ENCODE measurements at places on chromosomes 6 and 20.

GRCh38 chr6:24903681-24904080 lies 32.1 kb downstream of the RIPOR2 start:
- no peak for DNase-seq

- DNase-seq, result no peak
Observed at GRCh38 chr6:50637267-50637666, 76.1 kb upstream of the TFAP2D start.

DNA sequence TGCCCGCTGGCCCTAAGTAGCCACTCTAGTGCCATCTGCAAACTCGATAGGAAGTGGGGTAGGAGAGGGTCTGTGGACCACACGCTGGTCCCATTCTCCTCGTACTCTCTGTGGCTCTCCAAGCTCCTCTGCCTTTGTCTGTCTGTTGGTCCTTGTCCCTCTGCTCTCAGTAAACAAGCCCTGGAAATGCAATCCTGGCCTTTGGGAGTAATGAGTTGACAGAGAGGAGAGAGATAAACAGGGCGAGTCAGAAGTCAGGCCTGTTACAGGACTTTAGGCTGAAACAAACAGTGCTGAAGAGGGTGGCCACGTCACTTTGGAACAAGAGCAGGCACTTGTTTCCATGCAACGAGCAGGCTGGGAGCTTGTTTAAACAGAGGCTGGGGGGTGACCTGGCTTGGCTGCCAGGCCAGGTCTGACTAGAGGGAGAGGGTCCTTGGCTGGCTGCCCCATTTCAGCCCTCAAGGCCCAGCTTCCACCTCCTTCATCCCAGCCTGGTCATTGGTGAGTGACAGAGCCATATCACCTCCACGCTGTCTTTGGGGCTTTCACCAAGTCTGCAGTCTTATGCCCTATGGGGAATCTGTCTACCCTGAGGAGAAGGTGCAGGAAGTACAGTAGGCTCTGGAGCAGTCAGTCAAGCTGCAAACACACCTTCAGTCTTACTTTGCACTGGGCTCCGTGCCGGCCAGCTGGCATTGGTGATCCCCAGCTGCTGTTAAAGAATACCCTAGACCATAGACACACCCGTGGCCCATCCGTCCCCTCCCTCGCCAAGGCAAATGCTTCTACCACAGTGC lies 22.6 kb downstream of the FOXP4 start:
- no peak for DNase-seq

GRCh38 chr6:130937942-130938604 lies 110.9 kb downstream of the SMLR1 start:
- no peak for DNase-seq

DNA sequence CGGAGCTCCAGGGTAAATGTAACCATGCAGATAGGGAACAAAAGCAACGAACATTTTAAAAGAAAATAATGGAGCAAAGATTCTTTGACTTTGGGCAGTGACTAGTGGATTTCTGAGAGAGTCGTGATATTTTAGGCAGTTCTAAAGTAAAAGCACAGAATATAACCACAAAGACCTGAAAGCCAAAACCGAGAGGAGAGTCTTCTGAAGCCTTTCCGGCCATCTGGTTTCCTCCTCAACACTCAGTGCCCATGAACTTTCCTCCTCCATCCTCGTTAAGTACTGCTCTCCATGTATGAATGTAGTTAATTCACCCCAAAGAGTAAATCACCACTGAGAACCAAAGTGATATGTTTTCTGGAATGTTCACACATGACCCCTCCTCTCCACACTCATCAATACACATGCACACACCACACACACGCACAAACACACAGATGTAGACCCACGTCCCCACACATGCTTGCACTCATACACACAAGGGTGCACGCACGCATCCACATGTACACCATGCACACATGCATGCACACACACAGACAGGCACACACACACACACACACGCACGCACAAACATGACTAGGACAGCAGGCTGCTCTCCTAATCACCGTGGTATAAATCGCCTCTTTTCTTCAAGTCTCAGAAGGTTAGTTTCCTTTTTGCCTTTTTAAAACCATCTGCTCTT lies 109.5 kb downstream of the MYLK4 start:
- DNase-seq, result no peak

DNA sequence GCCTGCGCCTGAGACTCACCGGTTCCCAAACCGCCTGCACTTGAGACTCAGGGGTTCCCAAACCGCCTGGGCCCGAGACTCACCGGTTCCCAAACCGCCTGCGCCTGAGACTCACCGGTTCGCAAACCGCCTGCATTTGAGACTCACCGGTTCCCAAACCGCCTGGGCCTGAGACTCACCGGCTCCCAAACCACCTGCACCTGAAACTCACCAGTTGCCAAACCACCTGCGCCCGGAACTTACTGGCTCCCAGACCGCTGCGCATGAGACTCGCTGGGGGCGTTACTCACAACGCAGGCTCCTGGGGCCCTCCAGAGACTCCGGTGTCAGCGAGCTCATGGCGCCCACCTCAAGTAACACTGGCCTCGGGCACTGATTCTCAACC lies 90.2 kb downstream of the DACT2 start:
- DNase-seq, result no peak

DNA sequence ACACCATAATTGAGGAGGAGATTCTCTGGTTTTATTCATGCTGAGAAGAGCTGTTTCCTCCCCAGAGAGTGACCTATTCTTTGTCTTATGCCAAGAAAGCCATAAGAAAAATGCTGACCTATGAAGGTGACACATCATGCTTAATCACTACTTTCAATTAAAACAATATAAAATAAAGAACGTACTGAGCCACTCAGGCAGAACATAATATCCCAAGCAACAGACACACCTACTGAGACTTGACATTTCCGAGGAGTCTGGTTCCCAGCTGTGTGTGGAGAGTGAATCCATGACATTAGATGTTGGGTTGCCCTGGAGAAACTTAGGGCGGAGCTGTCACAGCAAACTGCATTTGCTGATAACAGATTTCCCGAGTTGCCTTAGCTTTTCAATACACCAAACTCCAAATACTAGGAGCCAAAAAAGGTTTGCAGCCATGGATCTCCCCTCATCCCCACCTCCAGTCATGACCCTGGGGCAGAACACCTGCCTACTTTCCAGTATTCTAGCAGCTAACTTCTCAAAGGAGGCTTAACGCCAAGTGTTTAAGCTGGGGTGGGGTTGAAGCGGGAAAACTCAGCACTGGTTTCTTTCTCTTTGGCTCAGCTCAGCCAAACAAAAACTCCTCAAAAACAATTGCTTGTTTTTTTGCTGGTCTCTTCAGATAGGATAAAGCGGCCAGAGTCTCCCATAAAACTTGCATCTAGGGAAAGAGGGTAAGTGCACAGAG lies 92.2 kb downstream of the BACH2 start:
- DNase-seq, result no peak

GRCh38 chr6:44043479-44044153 lies 83.6 kb downstream of the MRPL14 start:
- DNase-seq, result no peak

GRCh38 chr6:109239651-109240321 lies 142.5 kb downstream of the CD164 start:
- DNase-seq, result no peak

GRCh38 chr6:170067923-170068360 lies 222.9 kb downstream of the DLL1 start:
- no peak for DNase-seq

Data from stimulated activated CD8-positive, alpha-beta memory T cell treated with anti-CD3 and anti-CD28 coated beads, Interleukin-2, amount 100 ng/mL, for 48 hours (primary cell).